Mammary epithelial cell (primary cell): ENCODE measurements at places on chromosomes 16 and 17. TPM values are rescaled to one million over a fixed set of nuclear protein-coding genes. Genes with fewer than 3 reads are reported as not detected.

The PCTP gene
- total RNA-seq: 27.8 TPM

GRCh38 chr17:14196377-14196997 is 40.2 kb downstream of the CDRT15 start:
- no peak for DNase-seq

- DNase-seq: no peak
These were observed 8.7 kb downstream of the PYCARD start for GRCh38 chr16:31193874-31194273.

DNA sequence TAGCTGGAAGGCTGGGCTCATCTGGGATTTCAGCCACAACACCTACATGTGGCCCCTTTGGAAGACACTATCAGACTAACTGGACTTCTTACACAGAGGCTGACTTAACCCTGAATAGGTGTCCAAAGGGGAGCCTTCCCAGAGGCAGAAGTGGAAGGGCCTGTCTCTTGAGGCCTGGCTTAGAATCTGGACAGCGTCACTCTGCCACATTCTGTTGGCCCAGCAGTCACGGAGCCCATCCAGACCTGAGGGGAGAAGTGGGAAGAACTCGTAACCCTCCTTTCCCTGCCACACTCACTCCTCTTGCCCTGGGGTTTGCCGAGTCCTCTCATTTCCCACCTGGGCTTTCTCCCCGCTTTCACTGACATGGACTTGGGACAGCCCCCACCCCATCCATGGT is 170.5 kb downstream of the C16orf95 start:
- no peak for DNase-seq

The KIF18B gene
- total RNA-seq: under 0.01 TPM

The UNC45B gene
- total RNA-seq: under 0.01 TPM

The UBALD2 gene
- 5.7 TPM for total RNA-seq

GRCh38 chr17:18070861-18071340 is 16.8 kb upstream of the DRG2 start:
- DNase-seq: peak; percentile 17

- DNase-seq: no peak
These were observed 574.6 kb upstream of the HSBP1 start for GRCh38 chr16:83233153-83233552.

- DNase-seq: no peak
These were observed 3.0 kb downstream of the MRPL38 start for GRCh38 chr17:75901727-75902126.

The KRTAP9-4 gene
- not detected in 2 replicates for total RNA-seq
